ENCODE measurements at places on chromosomes 16 and 17.

- DNase-seq = no peak
Observed at GRCh38 chr17:80423536-80424225, 8.7 kb downstream of the ENDOV start.

- DNase-seq = no peak
Observed at GRCh38 chr17:82215095-82215971, 2.7 kb upstream of the CCDC57 start.

GRCh38 chr17:50448643-50449042, 20.0 kb downstream of the CHAD start:
- no peak for DNase-seq

DNA sequence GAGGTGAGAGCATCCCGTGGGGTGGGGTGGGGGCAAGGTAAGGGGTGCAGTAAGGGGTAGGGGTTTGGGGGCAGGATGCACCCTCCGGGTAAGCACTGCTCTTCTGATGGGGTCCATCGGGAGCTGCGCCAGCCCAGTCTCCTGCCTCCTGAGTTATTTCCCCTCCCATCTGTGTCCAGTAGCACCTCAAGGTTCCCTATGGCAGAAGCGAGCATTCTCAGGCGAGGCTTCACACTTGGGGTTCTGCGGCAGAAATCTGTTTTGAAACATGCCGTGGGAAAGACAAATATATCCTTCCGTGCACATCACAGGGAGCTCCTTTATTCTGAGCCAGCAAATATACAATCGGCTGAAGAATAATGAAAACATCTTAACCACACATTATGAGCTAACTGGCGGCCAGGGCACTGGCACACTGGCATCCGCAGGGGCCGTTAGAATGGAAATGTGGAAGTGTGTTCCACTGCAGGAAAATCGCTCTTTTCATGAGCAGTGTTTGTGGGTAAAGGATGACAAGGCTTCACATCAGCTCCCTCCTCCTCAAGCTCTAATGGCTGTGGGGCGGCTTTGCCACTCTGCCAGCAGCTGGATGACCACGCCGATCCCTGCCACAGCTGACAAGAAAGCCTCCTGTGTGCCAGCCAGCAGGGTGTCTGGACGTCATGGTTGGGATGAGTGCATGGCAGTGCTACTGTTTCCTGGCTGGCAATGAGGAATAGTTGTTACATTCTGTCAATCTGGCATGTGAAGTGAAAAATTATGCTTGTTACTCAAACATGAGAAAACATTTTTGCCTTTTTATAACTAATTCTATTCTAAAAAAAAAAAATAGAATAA, 20.0 kb downstream of the MTHFSD start:
- DNase-seq = no peak

DNA sequence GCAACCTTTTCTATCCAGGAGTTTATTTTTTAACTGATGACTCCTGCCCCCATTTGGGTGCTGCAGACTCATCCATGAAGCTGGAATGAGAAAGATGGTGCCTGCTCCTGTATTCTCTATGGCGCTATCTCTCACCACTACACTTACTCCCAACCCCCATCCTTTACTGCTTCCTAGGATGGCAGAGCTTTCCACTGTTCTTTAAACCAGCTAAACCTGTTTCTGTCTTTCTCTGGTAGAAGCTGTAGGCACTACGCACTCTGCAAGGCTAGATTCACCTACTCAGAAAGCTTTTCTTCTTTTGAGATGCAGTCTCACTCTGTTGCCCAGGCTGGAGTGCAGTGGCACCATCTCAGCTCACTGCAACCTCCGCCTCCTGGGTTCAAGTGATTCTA, 47.0 kb downstream of the ADAMTS18 start:
- DNase-seq = no peak

GRCh38 chr16:67727521-67728485, 8.7 kb upstream of the GFOD2 start:
- no peak for DNase-seq

DNA sequence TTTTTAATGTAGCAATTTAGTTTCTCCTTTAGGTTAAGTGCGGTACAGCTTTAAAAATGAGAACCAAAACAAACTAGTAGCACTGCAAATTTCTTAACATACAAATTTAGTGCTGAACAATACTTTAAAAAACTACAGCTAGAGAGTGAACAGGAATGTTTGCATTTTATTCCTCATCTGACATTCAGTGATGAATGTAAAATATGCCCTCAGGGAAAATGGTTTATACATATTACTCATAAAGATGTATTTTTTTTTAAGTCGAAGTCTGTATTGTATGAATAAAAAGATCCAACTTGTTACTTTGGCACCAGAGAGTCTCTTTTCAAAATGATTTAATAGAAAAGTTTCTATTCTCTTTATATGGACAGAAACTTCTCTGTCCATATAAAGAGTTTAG, 96.8 kb downstream of the BRIP1 start:
- DNase-seq = no peak

GRCh38 chr17:34300652-34301370, 15.3 kb downstream of the CCL11 start:
- DNase-seq = peak; percentile 56

- no peak for DNase-seq
Observed at GRCh38 chr16:77304877-77305276, 105.7 kb downstream of the SYCE1L start.

- DNase-seq = no peak
Observed at GRCh38 chr17:73492125-73492820, 152.0 kb downstream of the SDK2 start.

GRCh38 chr16:26530584-26531289, 536.0 kb upstream of the C16orf82 start:
- DNase-seq = no peak

- no peak for DNase-seq
Observed at GRCh38 chr17:44310188-44310587, 1.8 kb downstream of the RUNDC3A start.

GRCh38 chr17:15319452-15320010, 21.9 kb downstream of the TEKT3 start:
- no peak for DNase-seq

GRCh38 chr16:22239131-22239805, 33.2 kb downstream of the EEF2K start:
- DNase-seq = no peak

DNA sequence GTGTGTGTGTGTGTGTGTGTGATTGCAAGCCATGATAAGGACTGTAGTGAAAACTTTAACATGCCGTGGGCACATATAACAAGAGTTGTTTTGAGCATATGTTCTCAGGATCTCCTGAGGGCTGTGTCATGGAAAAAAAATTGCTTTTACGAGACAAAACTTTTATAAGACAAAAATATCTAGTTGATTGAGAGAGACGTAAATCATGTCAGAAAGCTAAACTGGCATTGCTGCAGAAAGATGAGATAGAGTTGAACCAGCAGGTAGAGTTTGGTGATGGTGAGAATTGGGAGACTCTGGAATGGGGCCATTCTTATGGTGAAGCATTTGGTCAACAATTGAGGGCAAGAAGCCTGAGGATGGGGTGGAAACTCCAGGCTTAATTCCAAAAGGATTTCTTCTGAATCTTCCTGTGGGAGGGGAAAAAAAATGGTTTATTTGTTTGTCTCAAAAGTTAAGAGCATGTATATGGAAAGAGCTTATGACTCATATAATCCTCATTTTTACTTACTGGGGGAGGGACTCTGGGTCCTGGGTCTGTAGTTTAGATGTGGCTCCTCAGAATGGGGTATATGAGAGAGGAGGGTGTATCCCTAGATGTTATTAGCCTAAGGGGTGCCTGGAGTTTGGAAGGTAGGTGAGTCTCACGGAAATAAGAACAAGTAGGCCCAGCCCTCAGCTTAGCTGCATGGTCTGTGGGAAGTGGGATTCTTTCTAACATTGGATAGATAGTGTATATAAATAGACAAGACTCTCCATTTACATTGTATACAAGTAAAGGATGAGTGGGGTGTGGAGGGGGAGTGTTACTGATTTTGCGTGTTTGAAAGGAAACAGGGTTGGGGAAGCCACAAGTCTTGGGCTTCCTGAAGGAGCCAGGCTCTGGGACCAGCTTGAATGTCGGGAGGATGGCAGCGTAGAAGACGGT, 7.1 kb downstream of the MINK1 start:
- DNase-seq = no peak

- no peak for DNase-seq
Observed at GRCh38 chr17:77208856-77209255, 68.1 kb downstream of the SEC14L1 start.

DNA sequence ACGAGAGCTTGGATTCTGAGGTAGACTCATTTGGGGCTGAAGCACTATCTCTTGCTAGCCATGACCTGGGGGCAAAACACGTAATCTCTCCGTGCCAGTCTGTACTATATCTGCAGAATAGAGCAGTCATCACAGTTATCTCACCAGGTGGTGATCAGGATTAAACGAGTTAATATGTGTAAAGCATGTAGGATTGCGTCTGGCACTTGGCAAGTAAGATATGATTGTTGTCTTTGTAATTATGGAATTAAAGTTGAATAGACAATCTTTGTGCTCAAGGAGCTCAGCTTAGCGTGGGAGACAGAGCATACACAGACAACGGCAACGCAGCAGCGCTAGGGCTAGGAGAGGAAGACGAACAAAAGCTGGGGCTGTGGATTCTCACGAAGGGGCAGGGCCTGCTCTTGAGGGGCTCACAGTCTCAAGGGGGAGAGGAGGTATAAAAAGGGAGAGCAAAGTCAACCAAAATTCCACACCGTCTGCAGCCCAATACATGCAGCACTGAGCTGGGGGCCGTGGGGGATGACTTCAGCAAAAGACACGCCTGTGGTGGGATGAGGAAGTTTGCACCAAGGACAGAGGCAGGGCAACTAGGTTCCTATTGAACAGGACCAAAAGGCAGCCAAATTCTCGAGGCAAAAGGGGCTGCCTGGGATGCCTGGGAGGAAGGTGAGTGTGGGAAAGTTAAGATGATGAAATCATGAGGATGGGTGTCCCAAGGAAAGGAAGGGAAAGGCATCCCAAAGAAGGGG, 68.6 kb downstream of the SDK2 start:
- DNase-seq = no peak

Data from kidney epithelial cell (primary cell).